Natural killer cell treated with Interleukin-12 subunit alpha and Interleukin-12 subunit beta and Interleukin-15 and Interleukin-18, amount 100 ng/mL, for 72 hours (primary cell): ENCODE measurements at places on chromosomes 4 and X.

GRCh38 chrX:150198776-150199175 is 164.3 kb upstream of the MAMLD1 start:
- H3K36me3 ChIP-seq, result no peaks in the 10 kb centered on the region
- H3K4me1 ChIP-seq, result peaks cover 8% of the 10 kb centered on the region
- no peak for DNase-seq

DNA sequence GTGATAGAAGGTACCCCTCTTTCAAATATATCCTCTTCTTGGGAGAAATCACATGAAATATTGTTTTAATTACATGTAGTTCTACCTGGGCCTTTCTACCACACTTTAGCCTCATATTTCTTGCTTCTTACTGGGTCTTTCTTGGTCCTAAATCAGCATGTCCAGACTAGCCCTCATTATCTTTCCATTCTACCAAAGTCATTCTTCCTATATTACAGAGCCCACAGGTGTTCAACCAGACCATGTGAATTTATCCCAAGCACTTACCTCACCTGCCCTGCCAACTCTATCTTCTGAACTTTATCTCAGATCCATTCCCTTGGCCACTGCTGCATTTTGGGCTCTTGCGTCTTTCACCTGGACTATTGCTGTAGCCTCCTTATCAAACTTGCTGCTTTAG is 11.8 kb upstream of the SOWAHB start:
- no peak overlapping the region for H3K4me3 ChIP-seq
- no peaks in the 10 kb centered on the region for H3K4me1 ChIP-seq

- H3K27me3 ChIP-seq, result no peaks in the 10 kb centered on the region
- H3K4me3 ChIP-seq, result no peak overlapping the region
- peaks cover 17% of the 10 kb centered on the region for H3K4me1 ChIP-seq
- peaks cover 11% of the 10 kb centered on the region for H3K36me3 ChIP-seq
- DNase-seq, result no peak
Observed at GRCh38 chr4:139684351-139684750, 18.7 kb downstream of the MGST2 start.

DNA sequence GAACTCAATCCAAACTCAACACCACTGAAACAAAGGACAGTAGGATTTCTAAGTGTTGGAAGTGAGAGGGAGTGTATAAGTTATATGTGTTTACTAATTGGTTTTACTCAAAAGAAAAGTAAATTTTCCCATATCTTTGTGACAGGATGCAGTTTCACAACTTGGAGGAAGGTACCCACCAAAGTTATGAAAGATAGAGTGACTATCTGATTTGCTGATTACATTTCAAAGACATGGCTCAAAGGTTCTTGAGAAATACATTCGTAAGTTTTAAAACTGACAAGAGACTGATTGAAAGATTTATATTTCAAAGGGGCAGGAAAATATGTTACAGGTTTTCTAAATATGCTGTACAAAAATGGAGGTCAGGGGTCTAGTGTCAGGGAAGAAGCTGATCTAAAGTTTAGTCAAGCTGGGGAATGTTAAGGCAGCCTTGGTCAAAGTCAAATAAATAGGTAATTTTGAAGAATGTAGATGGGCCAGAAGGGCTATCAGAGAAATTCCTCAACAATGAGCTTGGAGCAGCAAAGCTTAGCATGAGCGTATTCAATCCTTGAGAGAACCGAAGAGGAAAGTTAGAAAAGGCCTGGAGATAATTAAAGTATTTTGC is 9.7 kb upstream of the COMMD8 start:
- no peak overlapping the region for H3K4me3 ChIP-seq
- DNase-seq, result no peak
- no peaks in the 10 kb centered on the region for H3K4me1 ChIP-seq
- H3K27me3 ChIP-seq, result no peaks in the 10 kb centered on the region
- peak overlapping the region; percentile 40 for H3K27ac ChIP-seq
- H3K36me3 ChIP-seq, result no peaks in the 10 kb centered on the region

GRCh38 chr4:8850074-8850829 is 21.4 kb downstream of the HMX1 start:
- peak; percentile 38 for DNase-seq
- no peak overlapping the region for H3K4me3 ChIP-seq
- peaks cover 5% of the 10 kb centered on the region for H3K4me1 ChIP-seq

DNA sequence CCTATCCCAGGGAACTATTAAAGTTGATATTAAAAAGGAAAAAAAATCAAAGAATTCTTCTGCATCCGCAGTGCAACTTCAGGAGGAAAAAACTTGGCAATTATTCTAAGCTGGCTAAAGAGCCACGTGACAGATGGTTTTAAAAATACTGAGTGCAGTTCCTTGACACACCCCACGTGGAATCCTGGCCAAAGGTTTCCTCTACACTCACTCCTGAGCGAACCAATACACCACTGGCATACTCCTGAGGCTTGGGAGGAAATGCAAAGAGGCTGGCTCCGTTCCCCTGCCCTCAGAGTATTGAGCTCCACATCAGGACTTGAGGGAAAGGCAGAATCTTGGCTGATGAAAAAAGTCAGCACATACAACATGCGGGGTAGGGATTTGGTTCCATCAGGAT is 133.8 kb upstream of the ATP6AP2 start:
- no peaks in the 10 kb centered on the region for H3K4me1 ChIP-seq
- no peak for DNase-seq
- peaks cover 12% of the 10 kb centered on the region for H3K27me3 ChIP-seq
- no peak overlapping the region for H3K27ac ChIP-seq
- no peak overlapping the region for H3K4me3 ChIP-seq

GRCh38 chrX:21565025-21565424 is 93.1 kb downstream of the KLHL34 start:
- H3K4me1 ChIP-seq, result no peaks in the 10 kb centered on the region
- H3K4me3 ChIP-seq, result no peak overlapping the region
- no peak for DNase-seq
- H3K27ac ChIP-seq, result no peak overlapping the region
- no peaks in the 10 kb centered on the region for H3K36me3 ChIP-seq

- no peak overlapping the region for H3K27ac ChIP-seq
- no peak overlapping the region for H3K4me3 ChIP-seq
- DNase-seq, result no peak
- H3K36me3 ChIP-seq, result no peaks in the 10 kb centered on the region
Observed at GRCh38 chr4:79927931-79928330, 145.1 kb downstream of the ANTXR2 start.

DNA sequence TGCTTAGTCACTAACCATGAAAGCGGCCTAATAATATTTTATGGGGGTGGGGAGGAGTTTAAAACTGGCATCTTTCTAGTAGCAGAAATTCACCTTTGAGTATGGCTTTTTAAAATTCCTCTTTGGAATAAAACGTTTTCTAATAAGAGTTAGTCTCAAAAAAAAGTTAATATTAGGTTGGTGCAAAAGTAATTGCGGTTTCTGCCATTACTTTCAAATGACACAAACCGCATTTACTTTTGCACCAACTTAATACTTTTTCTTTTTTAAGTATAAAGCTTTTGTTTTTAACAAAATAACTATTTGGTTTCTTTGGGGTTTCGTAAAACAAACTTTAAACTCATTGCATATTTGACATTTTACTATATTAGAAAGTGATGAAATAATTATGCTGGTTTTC is 68.4 kb downstream of the FBXO8 start:
- DNase-seq, result no peak
- peaks cover 27% of the 10 kb centered on the region for H3K4me1 ChIP-seq
- no peak overlapping the region for H3K27ac ChIP-seq
- H3K36me3 ChIP-seq, result no peaks in the 10 kb centered on the region
- H3K27me3 ChIP-seq, result peaks cover 56% of the 10 kb centered on the region

DNA sequence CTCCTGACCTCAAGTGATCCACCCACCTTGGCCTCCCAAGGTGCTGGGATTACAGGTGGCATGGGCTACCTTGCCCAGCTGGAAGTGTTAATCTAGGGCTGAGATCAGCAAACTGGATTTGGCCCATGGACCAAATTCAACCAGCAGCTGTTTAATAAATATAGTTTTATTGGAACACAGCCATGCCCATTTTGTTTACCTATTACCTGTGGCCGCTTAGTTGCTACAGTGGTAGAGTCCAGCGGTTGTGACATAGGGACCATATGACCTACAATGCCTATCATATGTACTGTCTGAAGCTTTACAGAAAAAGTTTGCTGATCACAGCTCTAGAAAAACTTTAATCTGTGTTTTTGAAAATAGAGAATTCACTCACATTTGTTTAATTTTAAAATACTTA is 17.2 kb upstream of the PDHA1 start:
- H3K27me3 ChIP-seq, result no peaks in the 10 kb centered on the region
- H3K4me3 ChIP-seq, result no peak overlapping the region
- H3K27ac ChIP-seq, result no peak overlapping the region
- no peaks in the 10 kb centered on the region for H3K36me3 ChIP-seq

DNA sequence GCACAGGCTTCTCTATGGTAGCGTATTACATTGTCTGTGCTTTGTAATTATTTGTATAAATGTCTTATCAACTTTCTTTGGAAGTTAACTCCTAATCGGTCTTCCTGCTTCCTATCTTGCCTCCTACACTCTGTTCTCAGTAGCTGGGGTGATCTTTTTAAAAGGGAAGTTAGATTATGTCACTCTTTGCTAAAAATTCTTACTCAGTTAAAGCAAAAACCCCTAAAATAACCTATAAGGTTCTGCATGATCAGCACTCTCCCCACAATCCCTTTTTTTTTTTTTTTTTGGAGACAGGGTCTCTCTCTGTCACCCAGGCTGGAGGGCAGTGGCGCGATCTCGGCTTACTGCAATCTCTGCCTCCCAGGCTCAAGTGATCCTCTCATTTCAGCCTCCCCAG is 2.6 kb upstream of the PRPS1 start:
- no peak for DNase-seq
- no peaks in the 10 kb centered on the region for H3K36me3 ChIP-seq
- no peak overlapping the region for H3K4me3 ChIP-seq
- H3K4me1 ChIP-seq, result peaks cover 18% of the 10 kb centered on the region

GRCh38 chr4:24570574-24571236 is 13.6 kb downstream of the DHX15 start:
- no peaks in the 10 kb centered on the region for H3K27me3 ChIP-seq
- DNase-seq, result no peak
- peaks cover 33% of the 10 kb centered on the region for H3K36me3 ChIP-seq
- peaks cover 50% of the 10 kb centered on the region for H3K4me1 ChIP-seq
